Kidney (tissue), 22 donors: ENCODE measurements at places on chromosomes 13 and 19. TPM values are rescaled to one million over a fixed set of nuclear protein-coding genes. Genes with fewer than 3 reads are reported as not detected.

RFX1 gene
- total RNA-seq, result 17.9 TPM

EBI3 gene
- total RNA-seq, result 8.3 TPM

NLRP4 gene
- total RNA-seq, result 0.06 TPM

DNA sequence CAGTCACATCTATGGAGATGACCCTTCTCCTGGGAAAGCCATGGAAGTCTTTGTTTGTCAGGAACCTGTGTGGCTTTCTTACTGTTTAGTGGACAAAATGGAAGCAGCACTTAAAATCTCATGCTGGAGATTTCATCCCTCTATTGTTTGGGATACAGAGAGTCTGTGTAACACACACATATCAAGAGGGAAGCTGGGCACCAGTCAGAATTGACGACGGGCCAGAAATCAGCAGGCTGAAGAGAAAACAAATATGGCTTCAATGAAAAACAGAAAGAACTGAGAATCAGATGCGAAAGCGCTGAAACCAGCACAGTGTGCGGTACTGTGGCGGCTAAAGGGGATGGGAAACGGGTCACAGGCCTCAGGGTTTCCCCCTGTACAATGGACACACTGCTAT is 72.2 kb upstream of the WASF3 start:
- H3K4me1 ChIP-seq, result no peaks in the 10 kb centered on the region
- H3K36me3 ChIP-seq, result no peaks in the 10 kb centered on the region
- DNase-seq, result no peak
- no peak overlapping the region for H3K27ac ChIP-seq
- H3K27me3 ChIP-seq, result no peaks in the 10 kb centered on the region

DNA sequence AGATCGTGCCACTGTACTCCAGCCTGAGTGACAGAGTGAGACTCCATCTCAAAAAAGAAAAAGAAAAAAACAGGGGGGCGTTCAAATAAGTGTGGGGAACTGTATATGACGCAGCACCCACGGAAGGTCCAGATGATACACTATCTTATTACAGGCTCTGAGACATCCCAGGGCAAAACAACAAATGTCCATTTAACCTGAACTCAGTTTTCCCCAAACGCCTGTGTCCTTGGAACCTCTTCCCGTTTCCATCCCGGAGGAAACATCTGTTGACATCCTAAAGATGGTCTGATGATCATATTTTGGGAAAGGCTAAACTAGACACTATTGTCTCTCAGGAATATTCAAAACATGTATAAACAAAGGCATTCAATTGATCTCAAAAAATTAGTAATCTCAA is 72.4 kb downstream of the COL4A1 start:
- DNase-seq, result peak; percentile 4
- peaks cover 2% of the 10 kb centered on the region for H3K36me3 ChIP-seq
- no peaks in the 10 kb centered on the region for H3K27me3 ChIP-seq
- no peak overlapping the region for H3K4me3 ChIP-seq

- peaks cover 3% of the 10 kb centered on the region for H3K36me3 ChIP-seq
- H3K4me3 ChIP-seq, result no peak overlapping the region
- no peaks in the 10 kb centered on the region for H3K27me3 ChIP-seq
- H3K27ac ChIP-seq, result peak overlapping the region; percentile 96
- H3K4me1 ChIP-seq, result peaks cover 72% of the 10 kb centered on the region
- DNase-seq, result peak; percentile 72
These were observed 10.3 kb downstream of the ACTN4 start for GRCh38 chr19:38657633-38658222.

ZNF708 gene
- 16.5 TPM for total RNA-seq

DNA sequence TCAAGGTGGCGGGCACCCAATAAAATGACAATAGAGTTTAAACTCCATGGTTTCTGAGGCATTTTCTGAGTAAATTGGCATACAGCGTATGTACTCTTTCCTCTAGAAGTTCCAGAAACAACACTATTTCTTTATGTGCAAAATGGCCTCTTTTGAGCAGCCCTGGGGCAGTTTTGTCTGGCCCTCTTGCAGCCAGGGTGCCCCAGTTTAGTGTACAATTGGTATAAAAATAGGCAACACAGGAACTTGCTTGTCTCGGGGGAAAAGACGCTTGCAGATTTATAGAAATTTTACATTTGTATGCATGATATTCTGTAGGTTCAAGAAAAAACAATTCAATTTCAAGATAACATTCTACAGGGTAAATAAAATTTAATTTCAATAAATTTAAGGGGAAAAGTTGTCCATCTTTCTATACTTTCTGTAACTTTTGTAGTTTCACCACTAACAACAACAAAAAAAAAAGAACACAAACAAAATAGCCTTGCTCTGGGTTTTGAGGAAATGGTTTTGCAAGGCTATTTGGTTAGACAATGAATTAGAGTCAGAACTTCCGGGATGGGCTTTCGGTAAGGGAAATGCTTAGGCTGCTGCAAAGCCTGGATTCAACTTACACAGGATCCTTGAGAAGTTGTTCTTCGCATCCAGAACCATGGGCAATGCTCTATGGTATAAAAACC is 45.3 kb downstream of the LRCH1 start:
- no peak overlapping the region for H3K27ac ChIP-seq
- peaks cover 19% of the 10 kb centered on the region for H3K4me1 ChIP-seq
- H3K36me3 ChIP-seq, result no peaks in the 10 kb centered on the region
- DNase-seq, result no peak
- H3K27me3 ChIP-seq, result no peaks in the 10 kb centered on the region

DNA sequence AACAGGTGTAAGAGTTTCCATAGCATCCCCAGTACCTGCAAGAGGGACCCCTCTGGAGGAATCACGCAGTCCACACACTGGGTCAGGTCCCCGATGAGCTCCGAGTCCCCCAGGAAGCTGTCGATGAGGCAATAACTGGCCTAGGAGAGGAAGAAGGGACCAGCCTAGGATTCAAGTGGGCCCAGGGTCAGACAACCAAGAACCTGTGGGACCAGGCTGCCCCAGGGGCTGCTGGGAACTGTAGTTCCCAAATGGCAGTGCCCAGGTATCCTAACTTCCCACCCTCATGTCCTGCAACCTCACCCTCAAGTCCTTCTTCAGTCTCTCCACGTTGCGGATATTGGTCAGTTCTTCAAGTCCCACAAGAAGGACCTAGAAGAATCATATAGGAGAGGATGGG is 1.8 kb downstream of the FUZ start:
- H3K27ac ChIP-seq, result peak overlapping the region; percentile 28
- no peaks in the 10 kb centered on the region for H3K27me3 ChIP-seq
- no peak for DNase-seq
- no peak overlapping the region for H3K4me3 ChIP-seq
- H3K4me1 ChIP-seq, result peaks cover 8% of the 10 kb centered on the region

DNA sequence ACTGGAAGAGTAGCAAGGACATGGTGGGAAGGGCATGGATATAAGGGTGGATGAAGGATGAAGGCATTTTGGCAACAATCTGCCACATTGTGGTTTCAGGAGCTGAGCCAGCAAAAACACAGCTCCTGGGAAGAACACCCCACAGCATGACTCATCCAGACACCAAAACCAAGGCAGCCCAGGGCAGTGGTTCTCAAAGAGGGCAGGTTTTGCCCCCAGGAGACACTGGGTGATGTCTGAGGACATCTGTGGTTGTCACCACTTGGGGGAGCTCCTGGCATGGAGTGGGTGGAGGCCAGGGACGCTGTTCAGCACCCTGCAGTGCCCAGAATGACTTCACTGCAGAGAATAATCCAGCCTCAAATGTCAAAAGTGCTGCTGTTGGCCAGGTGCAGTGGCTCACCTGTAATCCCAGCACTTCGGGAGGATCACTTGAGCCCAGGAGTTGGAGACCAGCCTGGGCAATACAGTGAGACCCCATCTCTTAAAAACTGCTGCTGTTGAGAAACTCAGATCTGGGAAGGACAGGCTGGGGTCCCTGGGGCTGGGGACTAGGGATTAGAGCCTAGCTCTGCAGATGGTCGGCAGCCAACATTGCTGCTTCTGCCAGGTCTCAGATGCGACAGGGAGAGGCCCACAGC is 16.1 kb downstream of the ZFR2 start:
- H3K36me3 ChIP-seq, result no peaks in the 10 kb centered on the region
- no peak overlapping the region for H3K27ac ChIP-seq
- H3K4me3 ChIP-seq, result no peak overlapping the region
- DNase-seq, result no peak
- H3K27me3 ChIP-seq, result no peaks in the 10 kb centered on the region

DNA sequence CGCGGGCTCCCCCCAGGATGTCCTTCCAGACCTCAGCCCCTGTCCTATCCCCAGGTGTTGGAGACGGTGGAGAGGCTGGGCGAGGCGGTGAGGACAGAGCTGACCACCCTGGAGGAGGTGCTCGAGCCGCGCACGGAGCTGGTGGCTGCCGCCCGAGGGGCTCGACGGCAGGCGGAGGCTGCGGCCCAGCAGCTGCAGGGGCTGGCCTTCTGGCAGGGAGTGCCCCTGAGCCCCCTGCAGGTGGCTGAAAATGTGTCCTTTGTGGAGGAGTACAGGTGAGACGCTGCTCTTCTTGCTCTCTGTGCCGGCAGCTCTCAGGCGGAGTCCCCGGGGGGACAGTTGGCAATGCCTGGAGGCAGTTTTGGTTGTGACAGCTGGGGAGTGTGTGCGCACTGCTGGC is 6.9 kb downstream of the TTYH1 start:
- no peak for DNase-seq
- no peak overlapping the region for H3K4me3 ChIP-seq
- no peak overlapping the region for H3K27ac ChIP-seq
- H3K36me3 ChIP-seq, result no peaks in the 10 kb centered on the region
- H3K4me1 ChIP-seq, result no peaks in the 10 kb centered on the region
- H3K27me3 ChIP-seq, result peaks cover 2% of the 10 kb centered on the region

GRCh38 chr13:48236528-48237353 is 3.7 kb downstream of the ITM2B start:
- peak; percentile 45 for DNase-seq
- peaks cover 20% of the 10 kb centered on the region for H3K4me1 ChIP-seq
- H3K36me3 ChIP-seq, result no peaks in the 10 kb centered on the region
- H3K27ac ChIP-seq, result peak overlapping the region; percentile 99
- peak overlapping the region; percentile 48 for H3K4me3 ChIP-seq

DNA sequence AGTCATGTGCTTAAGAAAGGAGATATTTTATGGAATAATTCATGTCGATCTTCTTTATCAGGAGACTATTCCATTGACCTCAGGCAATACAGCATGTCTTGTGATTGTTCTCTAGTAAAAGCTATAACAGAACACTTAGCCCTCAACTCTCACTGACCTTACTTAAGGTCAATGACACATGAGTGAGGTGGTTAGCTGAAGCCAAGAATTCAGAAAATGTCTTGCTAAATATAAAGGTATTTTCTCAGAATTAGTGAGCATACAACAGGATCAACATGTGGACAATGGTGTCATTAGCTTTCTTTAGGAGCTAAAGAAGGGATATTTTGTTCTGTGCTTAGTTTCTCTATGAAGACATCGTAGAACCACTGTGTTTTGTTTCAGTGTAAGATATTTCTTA is 1730.4 kb upstream of the SLC10A2 start:
- DNase-seq, result no peak
- no peaks in the 10 kb centered on the region for H3K4me1 ChIP-seq
- H3K4me3 ChIP-seq, result no peak overlapping the region

CEACAM16 gene
- total RNA-seq, result not detected

GRCh38 chr13:111952814-111953213 is 114.1 kb upstream of the SOX1 start:
- no peak for DNase-seq
- H3K4me1 ChIP-seq, result no peaks in the 10 kb centered on the region
- H3K4me3 ChIP-seq, result no peak overlapping the region
- H3K27me3 ChIP-seq, result no peaks in the 10 kb centered on the region
- H3K36me3 ChIP-seq, result no peaks in the 10 kb centered on the region

ATG4D gene
- total RNA-seq, result 32.7 TPM

DNA sequence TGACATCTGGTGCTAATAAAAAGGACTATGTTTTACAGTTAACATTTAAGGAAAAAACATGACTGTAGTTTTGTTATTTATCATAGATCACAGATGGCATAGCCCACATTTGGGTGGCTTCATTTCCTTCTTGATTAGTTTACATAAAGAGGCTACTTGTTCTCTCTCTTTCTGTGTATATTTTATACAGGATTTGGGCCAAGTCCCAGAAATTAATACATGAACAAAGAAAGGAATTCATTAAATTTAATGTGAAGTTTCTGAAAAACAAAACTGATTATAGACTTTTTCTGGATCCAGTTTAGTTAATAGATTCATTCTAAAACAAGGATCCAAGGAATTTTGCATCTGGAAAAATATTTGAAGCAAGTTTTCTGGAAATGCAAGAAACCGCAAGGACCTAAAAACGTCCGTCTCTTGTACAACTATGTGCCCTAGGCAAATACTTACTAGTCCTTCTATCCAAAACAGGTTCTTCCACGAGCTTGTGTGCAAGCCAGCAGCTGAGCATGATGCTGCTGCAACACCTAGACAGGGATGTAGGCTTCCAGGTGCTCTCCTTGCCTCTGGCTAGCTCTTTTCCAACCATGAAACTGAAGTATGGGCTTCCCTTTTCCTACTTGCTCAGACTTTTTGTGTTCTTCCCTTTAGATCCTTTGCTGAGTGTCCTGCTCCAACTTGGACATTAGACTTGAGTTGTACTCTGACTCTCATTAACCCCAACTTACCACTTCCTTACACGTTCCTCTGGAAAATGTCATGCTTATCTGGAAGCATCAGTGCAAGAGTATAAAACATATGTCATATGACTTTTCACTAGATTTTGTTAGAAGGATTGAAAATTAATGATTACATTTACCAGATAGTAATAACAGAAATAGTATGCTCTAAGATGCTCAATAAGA is 161.5 kb upstream of the STARD13 start:
- H3K4me3 ChIP-seq, result no peak overlapping the region
- H3K27ac ChIP-seq, result no peak overlapping the region
- no peak for DNase-seq
- H3K27me3 ChIP-seq, result no peaks in the 10 kb centered on the region
- no peaks in the 10 kb centered on the region for H3K36me3 ChIP-seq

ZNF729 gene
- not detected for total RNA-seq

XRCC1 gene
- total RNA-seq, result 24.5 TPM

IGFL2 gene
- total RNA-seq, result not detected

TYK2 gene
- total RNA-seq, result 127 TPM
